Activated gamma-delta T cell treated with Interleukin-2 at 50 U/mL for 16 hours (primary cell): ENCODE measurements at places on chromosomes 5 and 9.

DNA sequence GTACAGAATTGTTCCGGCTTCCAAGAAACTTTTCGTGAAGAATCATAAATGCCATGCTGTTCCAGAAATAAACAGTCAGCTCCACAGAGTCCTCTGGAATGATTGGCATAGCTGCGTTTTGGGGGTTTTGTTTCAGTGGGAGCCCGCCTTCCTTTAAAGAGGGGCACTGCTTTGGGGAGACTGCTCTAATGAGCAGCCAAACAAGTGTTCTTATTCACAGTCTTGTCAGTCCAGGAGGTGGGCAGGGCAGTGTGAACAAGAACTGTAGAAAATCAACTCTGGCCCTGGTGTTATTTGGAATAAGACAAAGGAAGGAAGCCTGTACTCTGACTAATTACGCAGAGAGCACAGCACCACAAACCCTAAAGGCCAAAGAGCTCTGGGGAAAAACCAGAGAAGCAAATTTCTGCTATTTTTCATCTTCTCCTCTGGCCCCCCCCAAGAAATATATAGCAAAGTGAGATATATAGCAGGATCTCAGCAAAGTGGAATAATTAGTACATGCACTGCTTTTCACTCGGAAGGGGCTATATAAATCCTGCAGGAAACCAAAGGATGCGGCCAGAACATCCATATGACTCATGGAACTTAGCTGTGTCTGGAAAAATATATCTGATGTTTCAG lies 92.9 kb downstream of the GLDC start:
- no peak for DNase-seq

DNA sequence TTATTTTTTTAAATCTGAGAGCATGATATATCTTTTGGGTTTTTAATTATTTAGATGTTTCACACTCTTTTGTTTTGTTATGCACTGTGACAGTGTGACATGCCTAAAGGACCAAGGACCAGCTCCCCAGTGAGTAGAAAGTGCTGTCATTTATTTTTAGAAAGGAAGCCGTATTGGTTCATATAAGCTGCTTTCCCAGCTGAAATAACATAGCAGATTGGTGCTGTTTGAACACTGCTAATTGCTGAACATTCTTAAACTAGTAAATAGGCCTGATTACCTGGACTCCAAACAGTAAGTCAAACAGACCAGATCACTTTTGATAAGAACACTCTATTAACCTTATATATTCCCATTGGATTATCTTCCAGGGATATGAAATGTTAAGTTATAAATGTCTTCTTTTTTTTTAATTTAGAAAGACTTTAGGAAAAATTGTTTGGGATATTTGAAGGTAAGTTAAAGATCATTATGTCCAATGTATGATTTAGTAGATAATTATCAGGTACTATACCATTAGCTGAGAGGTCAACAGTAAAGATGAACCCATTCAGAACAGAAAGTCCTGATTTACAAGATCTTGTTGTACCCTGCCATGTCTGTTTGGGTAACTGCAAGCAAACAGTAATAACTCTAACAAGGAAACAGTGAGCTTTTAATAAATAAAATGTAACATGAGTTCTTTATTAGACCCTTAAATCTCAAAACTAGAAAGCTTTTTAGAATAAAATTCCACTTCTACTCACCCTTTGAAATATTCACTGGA lies 27.8 kb upstream of the ELL2 start:
- DNase-seq = no peak

- no peak for DNase-seq
Measured at GRCh38 chr5:124492444-124493224, 253.8 kb downstream of the ZNF608 start.

DNA sequence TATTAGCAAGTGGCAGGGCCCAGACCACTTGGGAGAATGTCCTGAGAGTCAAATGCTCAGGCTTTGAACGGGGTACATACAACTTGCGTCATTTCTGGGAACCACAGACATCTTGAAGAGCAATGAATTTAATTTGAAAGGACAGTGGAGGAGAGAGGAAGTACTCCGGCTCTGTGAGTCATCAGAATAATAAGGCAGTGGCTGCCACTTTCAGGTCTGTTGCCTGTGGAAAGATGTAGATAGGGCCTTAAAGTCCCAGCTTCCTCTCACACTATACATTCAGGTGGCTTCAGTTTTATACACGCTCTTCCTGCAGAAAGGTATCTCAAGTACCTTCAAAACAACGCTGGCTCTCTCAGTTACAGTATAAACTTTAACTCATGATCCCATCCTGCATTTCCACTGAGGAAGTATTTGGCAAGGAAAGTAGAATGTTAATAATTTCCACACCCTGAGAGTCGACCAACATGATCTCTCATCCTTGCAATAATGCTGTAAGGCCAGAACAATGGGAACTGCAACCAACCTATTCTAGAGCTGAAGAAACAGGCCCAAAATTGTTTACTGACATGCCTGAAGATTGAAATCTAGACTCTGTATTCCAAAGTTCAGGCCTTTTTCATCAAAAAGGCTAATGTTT lies 6.8 kb upstream of the PRUNE2 start:
- no peak for DNase-seq

DNA sequence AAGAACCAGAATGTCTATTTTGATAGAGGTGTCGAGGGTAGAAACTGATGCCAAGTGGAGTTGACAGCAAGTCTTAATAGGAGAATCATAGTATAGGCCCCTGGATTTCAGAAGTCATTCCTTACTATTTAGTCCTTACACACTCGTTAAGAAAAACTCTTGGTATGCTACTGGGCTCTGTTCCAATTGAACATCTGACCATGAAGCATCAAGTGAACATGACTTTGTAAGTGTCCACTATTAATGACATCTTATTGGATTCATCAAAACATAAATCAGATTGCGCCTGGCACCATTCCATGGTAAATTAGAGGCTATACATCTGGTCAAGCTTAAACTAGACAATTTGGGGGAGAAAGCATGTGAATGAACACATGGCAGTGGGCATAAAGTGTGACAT lies 1056.5 kb upstream of the EDIL3 start:
- no peak for DNase-seq

- DNase-seq = no peak
Measured at GRCh38 chr5:83015676-83016075, 61.5 kb downstream of the TMEM167A start.

DNA sequence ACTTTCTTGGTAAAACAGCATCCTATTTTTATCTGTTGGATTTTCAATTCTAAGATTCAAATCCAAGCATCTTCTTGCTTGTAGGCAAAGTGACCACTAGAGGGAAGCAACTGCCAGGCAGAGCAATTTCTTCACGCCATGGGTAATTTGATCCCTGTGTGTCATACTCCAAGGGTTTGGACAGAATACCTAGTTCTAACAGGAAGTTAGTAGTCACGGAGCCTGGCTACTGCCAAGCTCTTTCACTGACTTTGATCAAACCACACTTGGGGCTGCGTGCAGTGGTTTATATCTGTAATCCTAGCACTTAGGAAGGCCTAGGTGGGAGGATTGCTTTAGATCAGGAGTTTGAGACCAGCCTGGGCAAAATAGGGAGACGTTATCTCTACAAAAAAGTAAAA lies 473.6 kb upstream of the TNC start:
- DNase-seq = no peak

DNA sequence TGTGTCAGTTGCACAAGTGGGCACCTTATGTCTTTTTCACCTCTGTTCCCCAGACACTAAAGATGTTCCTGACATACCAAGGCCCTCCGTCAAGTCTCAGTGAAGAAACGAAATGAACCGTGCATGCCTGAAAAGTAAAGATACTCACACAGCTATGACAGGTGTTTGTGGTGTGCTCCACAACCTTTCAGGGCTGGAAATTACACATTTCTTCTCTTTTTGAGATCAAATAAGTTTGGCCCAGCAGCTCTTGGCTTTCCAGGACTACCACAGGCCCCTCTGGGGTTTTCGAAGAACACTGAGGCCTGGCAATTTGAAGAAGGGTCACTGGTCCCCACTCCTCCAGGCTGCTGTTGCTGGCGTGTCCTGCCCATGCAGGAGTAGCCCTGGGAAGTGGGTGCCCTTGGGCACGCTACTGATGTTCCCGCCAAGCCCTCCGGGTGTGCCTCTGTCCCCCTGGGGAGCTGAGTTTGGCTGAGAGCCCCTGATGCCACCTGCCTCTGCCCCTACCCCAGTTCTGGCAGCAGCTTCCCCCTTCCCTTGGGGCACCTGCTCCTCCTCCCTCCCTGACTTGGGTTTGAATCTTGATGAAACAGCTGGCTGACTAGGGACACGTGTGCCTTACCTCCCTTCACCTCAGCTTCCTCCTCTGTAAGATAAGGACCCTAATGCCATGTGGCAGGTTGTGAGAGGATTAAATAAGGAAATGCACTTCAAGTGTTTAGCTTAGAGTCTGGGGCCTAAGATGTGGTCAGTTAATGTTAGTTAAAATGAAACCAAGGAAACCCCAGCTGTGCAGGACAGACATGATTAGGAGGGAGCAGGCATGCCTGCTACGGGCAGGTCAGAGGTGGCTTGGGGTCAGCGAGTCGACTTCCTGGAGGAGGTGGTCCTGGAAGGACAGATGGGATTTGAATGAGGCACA lies 49.1 kb upstream of the GADD45G start:
- DNase-seq = no peak

DNA sequence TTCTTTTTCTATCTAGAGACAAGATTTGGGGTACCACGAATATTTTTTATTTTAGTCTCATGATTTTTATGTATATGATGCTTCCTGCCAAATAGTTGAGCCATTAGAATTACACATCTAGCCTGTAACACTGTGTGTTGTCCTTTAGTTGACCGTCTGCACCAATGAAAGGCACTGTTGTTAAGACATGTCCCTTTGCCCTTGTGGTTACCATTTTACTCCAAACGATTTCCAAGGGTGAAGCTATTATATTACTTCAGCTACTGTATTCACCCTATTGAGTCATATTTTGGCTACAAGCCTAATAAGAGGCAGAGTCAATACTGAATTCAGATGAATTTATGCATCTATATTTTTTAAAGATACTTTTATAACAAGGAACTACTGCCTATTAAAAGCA lies 207.6 kb downstream of the CETN3 start:
- no peak for DNase-seq

DNA sequence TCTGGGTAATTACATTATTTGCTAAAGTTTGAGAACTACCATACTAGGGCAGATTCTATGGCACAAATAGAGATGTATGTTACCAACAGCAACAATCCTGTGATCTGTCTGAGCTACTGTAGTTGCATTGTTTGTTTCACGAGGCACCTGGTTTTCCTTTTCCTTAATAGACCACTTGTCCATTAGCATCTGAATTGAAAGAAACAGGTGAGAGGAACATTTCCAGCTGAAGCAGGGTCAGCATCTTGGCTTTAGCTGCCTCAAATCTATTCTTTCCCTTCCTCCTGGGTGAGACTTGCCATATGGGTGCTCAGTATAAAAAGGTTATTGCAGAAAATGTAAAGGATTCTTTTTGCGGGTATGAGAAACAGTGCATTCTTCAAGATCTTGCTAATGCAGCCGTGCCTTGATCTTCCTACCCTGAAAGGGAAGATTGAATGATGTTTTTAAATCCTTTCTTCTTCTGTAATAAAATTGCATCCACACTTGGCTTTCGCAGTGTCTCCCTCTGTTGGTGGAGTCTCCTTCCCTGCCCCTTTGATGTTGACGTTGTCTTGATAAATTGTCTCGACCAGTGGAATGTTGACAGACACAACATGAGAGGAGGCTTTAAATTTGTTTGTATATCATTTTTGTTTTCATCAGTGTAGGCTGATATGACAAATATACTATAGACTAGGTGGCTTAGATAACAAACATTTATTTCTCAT lies 118.0 kb upstream of the BRINP1 start:
- DNase-seq = no peak

- DNase-seq = no peak
Measured at GRCh38 chr9:18874069-18874468, 158.9 kb downstream of the SAXO1 start.

- no peak for DNase-seq
Measured at GRCh38 chr5:6378766-6379103, 388 bp upstream of the MED10 start.

DNA sequence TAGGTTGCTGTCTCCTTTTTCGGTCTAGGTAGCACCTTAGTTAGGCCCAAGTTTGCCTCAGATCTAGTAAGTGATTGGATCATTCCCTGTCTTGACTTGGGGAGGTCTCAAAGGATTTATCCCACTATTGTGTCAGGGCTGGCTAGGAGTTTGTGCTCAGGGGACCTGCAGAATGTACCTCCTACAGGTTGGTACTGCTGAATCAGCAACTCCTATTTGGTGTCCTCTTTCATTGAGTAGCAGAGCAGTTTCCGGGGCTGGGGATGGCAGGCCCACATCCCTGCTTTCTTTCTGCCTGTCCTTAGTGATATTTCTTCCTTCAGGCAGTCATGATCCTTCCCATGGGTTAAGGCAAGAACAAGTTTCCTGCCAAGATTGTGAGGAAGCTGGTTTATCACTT lies 192.9 kb upstream of the CCNH start:
- no peak for DNase-seq

DNA sequence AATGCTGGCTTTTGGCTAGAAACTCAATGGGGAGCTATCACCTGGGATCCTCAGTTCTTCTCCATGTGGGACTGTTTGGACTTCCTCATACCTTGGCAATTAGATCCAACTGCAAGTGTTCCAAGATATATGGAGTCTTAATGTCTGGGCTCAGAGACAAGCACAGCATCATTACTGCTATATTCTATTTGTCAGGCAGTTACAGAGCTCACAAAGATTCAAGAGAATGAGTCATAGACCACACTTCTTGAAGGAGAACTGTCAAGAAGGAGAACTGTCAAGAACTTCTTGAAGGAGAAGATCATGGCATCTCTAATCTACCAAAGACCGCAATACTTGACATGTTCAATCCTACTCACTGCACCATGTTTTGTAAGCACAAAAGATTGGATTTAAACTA lies 106.8 kb upstream of the NREP start:
- DNase-seq = no peak

- no peak for DNase-seq
Measured at GRCh38 chr9:81031422-81032029, 657.8 kb downstream of the TLE1 start.

DNA sequence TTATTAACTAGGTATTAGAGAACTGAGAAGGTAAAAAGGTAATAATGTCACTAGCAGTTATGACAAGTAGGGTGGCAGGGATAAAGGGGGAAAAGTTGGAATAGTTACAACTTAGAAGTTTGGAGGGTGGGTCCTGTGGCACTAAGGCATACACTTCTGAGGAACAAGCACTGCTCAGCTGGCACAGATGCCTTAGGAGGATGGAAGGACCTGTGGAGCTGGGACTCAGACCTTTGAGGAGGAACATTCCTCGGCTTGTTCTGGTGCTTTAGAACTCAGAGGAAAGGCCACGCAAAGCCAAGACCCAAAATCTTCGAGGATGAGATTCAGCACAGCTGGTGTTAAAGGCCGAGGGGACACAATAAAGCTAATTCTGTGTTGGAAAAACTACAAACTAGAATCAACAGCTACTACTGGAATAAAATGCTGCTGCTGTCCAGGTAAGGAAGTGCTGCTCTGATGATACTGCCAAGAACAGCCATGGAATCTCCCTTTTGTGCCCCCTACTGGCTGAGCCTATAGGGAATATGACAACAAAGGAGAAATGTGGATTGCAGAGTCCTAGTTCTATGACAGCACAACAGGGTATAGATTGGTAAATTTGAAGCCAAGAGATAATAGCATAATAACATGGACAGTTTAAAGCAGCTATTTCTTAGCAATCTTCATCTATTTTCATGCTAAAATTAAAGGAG lies 126.7 kb downstream of the SLC25A46 start:
- no peak for DNase-seq

- DNase-seq = no peak
Measured at GRCh38 chr5:81310402-81311063, 9.1 kb downstream of the ZCCHC9 start.

- no peak for DNase-seq
Measured at GRCh38 chr5:177444106-177445051, 2.2 kb upstream of the PRR7 start.

GRCh38 chr9:20479419-20480155 lies 142.7 kb downstream of the MLLT3 start:
- no peak for DNase-seq
